Left renal pelvis (tissue), 4 donors: ENCODE measurements at places on chromosomes 6 and 20.

DNA sequence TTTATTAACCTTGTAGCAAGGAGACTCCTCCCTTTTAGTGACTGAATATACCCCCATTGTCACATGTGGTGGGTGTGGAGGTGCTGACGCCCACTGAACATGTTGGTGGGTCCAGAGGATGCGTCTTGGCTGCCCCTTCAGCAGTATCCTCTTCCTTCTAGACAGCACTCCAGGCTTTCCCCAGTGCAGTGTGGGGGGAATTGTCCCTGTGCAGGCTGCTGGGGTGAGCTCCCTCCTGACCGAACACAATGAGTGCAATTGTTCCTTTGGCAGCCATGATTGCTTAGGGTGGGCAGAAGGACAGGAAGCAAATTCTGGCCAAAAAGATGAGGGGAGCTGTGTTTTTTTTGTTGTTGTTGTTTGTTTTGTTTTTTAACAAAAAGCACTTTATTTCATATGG lies 209.3 kb upstream of the PDE10A start:
- no peak for DNase-seq

DNA sequence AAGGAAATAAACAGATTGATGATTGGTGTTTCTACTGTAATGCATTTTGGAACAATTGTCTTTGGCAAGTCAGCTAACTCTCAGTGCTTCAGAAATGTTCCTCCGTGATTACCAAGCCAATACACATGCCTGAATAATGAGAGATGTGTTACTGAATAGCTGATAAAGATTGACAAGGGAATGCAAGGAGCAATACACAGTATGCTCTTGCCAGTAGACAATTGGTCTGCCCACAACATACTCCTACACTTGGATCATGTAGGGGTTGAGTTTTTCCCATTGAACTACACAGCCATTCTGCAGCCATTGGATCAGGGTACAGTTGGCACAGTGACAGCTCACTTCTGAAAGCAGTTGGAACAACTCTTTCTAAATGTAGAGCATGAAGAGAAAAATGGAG lies 5.6 kb upstream of the GJB7 start:
- DNase-seq: no peak

- no peak for DNase-seq
Measured at GRCh38 chr6:169961772-169962561, 210.5 kb downstream of the ERMARD start.

DNA sequence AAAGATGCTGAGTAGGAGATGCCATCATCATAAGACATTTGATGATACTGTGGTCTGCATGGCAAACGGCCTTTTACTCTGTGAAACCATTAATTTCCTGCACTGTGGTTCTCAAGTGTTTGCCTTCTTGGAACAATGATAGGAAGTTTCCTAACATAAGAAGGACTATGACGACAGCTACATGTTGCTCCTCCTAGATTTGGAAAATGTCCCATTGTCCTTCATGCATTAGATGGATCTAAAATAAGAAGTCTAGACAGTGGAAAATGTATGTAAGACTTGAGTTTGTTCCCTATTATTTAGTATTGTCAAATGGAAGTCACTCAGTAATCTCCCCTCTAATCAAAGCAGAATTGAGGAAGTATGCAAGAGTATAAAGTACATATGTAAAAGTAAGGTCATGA lies 98.5 kb upstream of the TMEM170B start:
- DNase-seq: no peak

- DNase-seq: no peak
Measured at GRCh38 chr6:16657768-16658167, 103.5 kb downstream of the ATXN1 start.

- DNase-seq: no peak
Measured at GRCh38 chr6:36791085-36791484, 48.2 kb downstream of the CPNE5 start.

- no peak for DNase-seq
Measured at GRCh38 chr6:72534236-72534635, 87.6 kb upstream of the KCNQ5 start.

DNA sequence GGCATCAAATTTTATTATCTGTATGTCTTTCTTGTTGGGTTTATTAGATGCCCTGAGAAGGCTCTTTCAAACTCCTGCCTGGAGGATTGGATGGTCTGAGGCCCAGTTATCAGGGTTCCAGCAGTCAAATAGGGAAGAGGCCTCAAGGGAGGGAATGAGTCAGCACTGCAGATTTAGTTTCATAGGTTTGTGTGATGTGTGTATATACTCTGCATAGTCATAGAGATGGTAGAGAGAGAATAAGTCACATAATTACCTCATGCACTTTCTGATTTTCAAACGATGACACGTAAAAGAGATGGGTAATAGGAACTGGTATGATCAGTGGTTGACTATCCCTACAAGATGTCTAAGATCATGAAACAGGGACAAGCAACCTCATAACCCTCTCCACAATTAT lies 82.1 kb downstream of the ADAT2 start:
- no peak for DNase-seq

DNA sequence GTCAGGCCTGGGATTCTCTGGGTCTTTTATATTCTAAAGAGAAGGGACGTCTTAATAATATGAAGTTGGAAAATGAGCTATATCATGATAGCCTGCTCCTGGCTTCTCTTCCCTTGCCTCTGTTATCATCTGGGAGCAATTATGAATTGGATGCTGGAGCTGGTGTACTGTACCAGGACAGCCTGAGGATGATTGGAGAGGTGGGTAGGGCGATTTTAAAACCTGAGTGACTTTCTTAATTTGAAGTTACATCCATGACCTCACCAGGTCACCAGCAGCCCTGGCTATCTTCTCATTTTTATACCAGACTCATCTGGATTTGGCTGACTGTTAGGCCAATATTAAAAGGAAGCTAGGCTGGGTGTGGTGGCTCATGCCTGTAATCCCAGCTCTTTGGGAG lies 317.6 kb downstream of the CLIC5 start:
- no peak for DNase-seq

- DNase-seq: no peak
Measured at GRCh38 chr6:96659084-96659845, 96.3 kb downstream of the FHL5 start.

DNA sequence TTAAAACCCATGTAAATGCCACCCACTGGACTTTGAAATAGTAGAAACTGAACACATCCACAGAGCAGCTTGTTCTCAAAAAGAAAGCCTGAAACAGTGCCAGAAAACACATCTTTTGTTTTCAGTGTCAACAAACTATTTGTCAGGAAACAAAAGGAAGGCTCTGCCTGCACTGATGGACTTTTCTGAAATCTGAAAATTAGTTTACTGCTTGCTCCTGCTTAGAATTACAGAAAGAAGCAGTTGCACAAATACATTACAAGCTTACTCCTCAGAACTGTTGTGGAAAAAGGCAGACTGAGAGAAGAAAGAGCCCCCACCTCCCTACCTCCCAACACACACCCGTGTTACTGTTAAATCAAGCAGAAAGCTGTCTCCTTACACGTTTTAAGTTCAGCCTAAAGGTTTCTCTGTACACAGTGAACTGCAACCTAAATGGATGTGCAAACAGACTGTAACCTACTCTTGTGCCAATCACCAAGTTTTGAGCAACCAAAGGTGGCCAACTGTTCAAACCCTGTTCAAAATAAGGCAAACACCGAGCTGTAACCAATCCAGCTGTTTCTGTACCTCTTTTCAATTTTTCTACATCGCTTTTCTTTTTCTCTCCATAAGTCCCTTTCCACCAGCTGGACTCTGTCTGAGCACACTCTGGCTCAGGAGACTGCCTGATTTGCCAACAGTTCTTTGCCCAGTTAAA lies 43.7 kb downstream of the FRK start:
- no peak for DNase-seq

DNA sequence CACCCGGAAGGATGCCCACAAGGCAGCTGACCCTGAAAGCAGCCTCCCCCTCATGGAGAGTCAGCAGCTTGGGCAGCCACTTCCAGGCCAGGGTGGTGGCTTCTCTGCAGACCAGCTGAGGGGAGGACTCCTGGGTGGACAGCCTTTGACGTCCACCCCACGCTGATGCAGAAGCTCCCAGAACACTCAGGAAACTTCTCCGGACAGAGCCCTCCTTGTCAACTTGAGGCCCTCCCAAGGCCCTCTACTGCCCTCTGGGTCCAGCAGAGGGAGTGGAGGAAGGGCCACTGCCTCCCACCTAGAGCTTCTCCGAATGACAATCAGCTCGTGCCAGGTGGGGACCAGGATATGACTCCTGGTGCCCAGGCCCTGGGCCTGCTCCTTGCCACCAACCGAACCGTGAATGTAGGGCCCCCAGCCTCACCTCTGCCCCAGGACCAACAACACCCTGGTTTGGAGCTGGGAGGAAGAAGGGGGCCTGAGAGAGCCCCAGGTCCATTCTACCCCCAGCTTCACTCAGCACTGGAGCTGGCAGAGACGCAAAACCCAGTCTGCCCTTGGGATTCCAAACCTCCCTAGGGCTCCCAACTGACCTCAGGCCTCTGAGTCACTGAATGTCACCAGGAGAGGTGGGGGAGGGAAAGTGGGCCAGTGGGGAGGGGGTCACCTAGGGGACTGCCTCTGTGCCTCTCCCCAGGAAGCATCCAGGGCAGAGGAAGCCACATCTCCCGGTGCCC lies 10.9 kb upstream of the SLC22A7 start:
- no peak for DNase-seq

DNA sequence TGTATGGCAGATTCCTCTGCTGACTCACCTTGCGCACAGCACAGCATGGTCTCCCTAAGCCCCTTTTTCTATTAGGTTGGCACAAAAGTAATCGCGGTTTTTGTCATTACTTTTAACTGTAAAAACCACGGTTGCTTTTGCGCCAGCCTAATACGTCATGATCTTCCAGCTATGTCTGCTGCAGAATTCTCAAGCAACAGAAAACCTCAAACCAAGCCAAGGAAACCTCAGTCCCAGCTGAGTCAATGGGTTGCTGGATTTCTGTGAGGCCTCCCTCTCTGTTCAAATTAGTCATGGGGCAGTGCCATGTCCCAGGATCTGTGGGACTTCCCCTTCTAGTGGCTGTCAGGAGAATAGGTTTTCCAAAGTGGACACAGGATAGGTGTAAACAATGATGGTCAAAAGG lies 15.7 kb upstream of the ENPP1 start:
- no peak for DNase-seq

- no peak for DNase-seq
Measured at GRCh38 chr6:78243519-78243918, 590.7 kb downstream of the MEI4 start.

- no peak for DNase-seq
Measured at GRCh38 chr6:713351-713750, 20.4 kb upstream of the EXOC2 start.

DNA sequence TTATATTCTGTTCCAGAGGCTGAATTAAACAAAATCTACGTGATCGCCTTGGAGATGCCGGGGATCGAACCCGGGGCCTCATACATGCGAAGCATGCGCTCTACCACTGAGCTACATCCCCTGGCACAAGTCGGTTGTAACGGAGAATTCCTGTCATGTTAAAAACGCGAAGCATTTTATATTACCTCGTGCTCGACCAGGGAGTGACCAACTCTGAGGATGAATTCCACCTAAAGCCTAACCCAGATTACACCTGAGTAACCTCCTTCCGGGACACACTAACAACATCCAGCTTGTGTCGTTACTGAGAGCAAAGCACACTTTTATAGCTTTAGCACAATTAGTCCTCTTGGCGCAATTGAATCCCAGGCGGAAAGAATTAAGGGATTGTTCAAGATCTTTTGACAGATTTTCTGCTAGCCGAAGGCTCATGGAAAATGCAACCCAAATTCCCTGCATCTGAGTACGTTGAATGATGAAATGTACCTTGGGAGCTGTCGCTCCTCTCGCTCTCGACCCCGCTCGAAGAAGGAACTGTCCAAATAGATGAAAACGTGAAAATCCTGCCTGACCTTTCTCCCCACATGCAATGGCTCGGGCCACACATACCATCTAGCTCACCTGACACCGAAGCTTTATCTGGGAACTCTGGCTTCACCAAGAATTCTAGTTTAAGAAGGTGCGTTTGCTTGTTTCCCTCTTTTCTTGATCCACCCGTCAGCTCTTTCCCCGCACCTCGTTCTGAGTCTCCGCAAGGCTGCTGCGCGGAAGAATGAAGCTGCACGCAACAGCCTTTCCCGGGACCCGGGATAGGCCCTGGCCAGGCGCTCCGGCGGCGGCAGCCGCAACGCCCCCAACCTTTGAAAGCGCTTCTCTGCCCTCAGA lies 148.3 kb downstream of the GPX5 start:
- DNase-seq: no peak

DNA sequence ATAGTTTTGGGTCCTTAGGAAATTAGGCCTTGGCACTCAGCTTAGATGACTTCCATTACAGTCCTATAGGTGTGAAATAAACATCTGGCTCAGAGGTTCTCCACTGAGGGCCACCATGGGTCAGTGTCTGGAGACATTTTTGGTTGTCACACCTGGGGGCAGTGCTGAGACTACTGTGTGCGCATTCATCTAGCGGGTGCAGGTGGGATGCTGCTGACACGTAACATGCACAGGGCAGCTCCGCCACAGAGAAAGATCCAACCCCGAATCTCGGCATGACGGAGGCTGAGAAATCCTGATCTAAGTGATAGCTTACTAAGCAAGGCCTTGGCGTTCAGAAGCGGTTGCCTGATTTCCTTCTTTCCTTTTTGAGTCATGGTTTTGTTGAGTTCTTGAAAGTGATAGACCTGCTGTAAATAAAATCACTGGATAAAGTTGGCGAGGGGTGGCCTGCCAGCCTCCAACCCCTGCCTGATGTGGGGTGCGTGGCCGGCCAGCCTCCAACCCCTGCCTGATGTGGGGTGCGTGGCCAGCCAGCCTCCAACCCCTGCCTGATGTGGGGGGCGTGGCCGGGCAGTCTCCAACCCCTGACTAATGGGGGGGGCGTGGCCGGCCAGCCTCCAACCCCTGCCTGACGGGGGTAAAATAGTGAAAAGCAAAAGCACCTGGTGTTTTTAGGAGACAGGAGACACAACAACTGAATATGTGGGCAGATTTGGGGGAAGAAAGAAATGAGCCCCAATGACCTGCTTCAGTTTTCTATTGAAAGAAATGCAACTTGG lies 158.1 kb downstream of the CDH26 start:
- no peak for DNase-seq

DNA sequence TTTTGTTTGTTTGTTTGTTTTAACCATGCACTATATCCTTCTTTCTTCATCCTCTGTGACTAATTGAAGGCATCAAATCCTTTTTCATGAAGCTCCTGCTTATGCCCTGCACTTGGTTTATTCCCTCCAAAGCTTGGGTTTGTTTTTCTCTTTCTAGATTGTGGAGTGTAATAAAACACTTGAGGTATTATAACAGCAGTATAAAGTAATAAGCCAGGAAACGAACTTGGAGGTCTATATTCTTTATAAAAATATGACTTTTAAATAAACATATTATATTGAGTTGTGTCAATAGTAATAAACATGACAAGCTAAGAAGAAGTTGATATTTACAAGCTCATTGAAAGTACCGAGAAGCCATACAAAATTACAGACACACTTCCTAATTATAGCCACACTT lies 659.4 kb downstream of the RFPL4B start:
- no peak for DNase-seq

DNA sequence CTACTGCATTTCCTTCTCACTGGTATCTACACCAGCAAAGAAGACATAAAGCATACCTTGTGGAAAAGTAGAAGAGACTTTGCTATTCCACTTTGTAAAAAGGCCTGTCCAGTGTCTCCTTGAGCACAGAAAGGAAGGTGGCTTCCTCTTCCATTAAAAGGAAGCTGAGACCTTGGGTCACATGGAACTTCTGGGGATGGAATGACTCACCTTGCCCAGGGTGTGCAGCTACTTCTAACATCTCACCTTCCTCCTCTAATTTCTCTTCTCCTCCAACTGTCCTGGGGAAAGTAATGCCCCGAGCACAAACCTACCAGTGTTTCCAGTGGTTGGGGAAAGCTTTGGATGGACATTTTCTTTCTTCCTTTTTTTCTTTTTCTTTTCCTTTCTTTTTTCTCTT lies 848.8 kb upstream of the MAP3K7 start:
- DNase-seq: no peak
